ENCODE measurements at places on chromosomes 4 and X.

DNA sequence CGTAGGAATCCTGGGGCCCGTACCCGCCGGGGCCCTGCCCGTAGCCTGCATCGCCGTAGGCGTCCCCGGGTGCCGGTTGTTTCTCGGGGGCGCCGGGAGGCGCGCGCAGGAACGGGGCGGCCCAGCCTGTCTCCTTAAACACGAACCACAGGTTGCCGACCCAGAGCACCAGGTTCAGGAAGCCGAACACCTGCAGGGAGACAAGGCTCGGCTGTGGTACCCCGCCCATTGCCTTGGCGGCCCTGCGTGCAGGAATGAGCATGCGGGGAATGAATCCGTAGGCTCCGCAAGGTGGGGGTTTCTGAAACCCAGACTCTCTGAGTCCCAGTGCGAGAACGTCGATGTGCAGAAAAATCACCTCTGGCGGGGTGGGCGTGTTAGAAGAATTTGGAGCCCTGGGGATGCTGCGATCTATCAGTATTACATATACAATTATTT is 5.4 kb upstream of the PRICKLE3 start:
- DNase-seq: no peak

- no peak for DNase-seq
Measured at GRCh38 chr4:74083546-74083945, 15.4 kb downstream of the CXCL2 start.

DNA sequence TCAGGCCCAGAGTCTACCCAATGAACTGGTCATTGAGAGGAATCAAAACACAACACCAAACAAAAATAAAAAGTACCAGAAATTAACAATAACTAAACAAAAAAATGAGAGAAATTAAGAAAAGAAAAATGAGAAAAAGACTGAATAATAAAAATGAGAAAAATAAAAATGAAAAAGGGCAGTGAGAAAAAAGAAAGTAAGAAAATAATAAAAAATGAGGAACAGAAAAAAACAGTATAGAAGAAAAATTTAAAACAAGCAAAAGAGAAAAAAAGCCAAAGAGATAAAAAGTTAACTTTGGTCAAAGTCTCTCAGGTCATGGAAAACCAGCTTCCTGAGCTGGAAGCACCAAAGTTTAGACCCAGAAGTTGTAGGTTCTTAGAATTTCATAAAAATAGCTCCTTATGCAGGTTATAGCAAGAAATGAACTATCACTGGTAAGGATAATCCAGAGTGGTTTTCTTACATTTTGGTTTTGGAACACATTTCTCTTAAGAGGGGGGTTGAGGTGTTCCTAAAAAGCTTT is 51.0 kb upstream of the WDR17 start:
- DNase-seq: no peak

GRCh38 chr4:12126474-12126873 is 697.8 kb upstream of the HS3ST1 start:
- no peak for DNase-seq
